ENCODE measurements at places on chromosomes 12 and 14.

GRCh38 chr12:10771132-10771733 is 31.2 kb downstream of the TAS2R7 start:
- no peak for DNase-seq

- DNase-seq: no peak
Observed at GRCh38 chr14:62934439-62934838, 110.8 kb downstream of the KCNH5 start.

GRCh38 chr12:27282754-27283153 is 38.7 kb downstream of the STK38L start:
- no peak for DNase-seq

- no peak for DNase-seq
Observed at GRCh38 chr14:74816124-74816523, 53.0 kb downstream of the YLPM1 start.

DNA sequence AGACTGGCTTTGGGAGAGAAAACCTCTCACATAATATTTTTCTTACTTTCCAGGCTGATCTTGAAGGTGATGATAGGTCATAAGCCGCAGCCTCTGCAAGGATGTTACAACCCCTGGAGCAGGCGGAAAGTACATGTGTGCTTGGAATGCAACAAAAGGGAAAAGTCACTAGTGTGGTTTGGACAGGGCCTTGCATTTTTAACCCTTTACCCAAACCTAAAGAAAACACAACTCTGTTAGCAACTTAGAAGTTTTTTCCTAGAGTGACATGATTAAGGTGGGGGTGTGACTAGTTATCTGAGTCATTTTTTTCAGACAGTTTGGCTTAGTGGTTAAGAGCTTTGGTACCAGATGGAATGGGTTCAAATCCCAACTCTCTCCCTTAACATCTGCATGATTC is 97.0 kb downstream of the TMEM30B start:
- no peak for DNase-seq

GRCh38 chr14:74427651-74428050 is 1.6 kb upstream of the SYNDIG1L start:
- no peak for DNase-seq

GRCh38 chr14:73097421-73097820 is 38.9 kb upstream of the PSEN1 start:
- DNase-seq: no peak

DNA sequence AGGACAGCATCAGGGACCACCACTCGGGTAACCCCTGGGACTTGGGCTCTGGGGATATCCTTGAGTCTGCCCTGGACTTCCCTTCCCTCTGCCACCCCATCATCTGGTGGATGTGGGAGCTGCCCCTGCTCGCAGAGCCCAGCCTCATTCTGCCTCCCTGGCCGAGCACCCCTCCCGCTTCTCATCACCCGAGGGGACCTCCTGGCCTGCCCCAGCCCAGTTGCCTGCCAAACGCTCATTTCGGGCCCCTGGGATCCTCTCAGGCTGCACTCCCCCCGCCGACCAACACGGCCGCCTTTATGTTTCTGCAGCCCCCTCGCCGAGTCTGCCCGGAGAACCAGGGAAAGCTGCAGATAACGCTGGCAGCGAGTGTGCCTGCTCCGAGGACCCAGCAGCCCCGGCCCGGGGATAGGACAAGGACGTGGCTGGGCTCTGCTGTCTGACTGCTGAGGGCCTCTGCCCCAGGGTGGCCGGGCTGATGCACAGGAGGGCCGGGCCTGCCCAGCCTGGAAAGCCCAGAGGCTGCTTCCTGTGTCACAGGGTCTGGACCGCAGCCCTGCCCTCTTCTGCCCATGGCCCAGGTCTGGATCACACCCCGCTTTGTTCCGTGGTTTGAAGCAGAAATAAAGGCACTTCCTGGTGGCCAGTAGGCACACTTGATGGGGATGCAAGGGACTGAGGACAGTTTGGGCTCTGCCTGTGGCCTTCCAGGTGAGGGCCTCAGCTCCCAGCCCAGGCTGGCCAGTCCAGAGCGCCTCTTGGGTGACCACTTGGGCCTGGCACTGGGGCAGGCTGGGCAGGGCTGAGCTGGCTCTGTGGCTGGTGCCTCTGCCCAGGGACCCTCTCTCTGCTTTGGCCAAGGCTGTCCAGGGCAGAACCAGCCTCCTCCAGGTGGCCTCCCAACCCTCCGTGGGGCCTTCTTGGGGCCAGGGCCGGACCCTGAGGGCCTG is 4.9 kb upstream of the EXOC3L4 start:
- DNase-seq: no peak
